ENCODE measurements at places on chromosomes 6 and 20.

DNA sequence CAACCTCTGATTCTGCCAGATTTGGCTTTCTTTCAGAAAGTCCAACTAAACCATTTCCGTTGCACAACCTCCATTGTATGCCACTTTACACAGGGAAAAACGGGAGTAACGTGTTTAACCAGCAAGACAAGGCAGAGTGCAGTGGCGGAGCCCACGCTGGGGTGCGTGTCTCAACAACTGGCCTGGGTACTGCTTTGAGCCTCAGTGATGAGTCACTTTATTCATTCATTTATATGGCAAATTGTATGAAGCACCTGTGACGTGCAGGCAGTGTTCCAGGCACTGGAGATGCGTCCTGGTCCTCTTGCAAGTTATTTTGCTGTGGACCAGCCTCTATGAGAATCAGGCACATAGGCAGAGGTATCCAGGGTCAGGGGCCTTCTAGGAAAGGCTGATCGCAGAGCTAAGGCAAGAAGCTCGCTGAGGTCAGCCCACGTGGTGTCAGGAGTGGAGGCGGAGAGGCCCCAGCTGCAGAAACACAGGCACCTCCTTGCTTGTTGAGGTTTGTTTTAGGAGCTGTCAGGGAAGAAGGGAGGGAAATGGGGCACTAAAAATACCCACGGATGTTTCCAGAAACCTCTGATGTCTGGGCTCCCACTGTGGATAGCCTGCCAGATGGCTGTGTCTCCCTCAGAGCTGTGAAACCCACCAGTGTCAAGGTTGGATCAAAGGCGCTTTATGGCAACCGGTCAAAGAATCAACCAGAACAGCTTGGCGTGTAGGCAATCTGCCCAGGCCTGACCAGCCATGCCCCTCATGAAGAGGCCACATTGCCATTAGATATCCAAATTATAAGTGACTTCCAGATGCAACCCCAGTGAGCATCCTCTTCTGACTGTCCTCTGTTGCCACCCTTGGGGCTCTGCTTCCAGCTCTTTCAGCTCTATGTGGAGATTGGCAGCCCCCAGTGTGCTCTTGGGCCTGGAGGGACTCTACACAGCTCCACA, 157.2 kb downstream of the CD83 start:
- no peak for DNase-seq

- DNase-seq: no peak
Measured at GRCh38 chr20:37869334-37869861, 33.5 kb upstream of the VSTM2L start.

DNA sequence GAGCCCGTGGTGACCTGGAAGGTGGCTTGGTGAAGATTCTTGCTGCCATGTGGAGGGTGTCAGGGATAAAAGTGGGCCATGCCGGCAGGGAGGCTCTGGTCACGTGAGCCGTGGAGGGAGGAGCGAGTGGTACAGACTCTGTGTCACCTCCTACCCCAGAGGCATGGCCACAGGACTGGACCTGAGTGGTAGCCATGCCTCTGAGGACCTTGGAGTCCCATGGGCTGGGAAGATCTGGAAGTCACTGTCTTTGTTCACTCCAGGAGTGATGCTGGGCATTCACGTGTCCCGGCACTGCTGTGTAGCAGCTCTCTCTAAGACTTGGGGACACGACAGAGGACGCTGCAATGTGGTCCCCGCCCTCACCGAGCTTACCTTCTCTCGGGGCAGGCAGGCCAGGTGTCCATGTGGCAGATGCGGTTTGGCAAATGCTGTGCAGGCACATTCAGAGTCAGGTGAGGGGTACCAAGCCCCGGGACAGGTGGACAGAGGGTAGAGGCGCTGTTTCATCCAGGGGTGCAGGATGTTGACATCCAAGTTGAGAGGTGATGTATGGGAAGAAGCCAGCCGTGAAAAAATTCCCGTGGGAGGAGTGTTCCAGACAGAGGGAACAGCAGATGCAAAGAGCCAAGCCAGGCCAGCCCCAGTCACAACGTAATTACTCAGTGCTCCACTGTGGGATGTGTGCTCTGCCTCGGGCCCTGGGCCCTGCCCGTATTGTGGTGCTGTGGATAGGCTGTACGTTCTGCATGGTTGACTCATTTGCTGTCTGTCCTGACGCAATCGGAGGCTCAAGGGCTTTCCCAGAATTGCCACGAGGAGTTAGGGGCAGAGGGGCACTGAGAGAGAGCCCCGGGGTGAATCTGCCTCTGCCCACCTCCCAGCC, 307.8 kb downstream of the TAF4 start:
- no peak for DNase-seq

- DNase-seq: no peak
Measured at GRCh38 chr6:40328386-40328985, 258.7 kb downstream of the LRFN2 start.

DNA sequence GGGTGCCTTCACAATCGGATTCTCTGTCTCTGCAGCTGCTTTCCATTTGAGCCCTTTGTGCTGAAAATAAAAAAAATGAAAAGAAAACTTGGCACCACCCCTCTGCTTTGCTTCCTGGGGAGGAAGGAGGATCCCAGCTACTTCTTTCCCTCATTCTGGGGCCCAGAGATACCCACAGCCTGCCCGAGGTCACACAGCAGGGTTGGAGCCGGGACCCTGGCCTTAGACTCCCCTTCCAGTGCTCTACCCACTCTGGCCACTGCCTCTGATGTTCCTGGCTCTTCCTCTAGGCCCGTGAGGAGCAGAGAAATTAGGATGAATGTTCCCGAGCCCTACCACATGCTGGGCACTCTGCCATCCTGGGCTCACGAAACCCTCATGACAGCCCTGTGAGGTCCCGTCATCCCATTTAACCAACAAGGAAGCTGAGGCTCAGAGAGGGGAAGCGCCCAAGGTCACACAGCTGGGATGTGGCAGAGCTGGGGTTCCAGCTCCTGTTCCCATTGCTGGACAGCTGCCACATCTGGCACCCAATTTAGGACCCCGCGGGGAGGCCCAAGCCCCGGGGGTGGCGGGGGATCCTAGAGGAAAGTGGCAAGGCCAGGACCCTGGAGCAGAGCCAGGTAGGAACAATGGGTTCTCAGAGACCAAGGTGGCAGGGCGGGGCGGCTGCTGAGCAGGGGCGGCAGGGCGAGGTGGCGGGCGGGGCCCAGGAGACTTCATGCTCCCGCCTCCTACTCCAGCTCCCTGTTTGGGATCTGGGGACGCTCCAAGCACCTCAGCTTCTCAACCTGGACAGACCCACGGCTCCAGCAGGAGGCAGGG, 76.6 kb downstream of the CEBPB start:
- DNase-seq: no peak

DNA sequence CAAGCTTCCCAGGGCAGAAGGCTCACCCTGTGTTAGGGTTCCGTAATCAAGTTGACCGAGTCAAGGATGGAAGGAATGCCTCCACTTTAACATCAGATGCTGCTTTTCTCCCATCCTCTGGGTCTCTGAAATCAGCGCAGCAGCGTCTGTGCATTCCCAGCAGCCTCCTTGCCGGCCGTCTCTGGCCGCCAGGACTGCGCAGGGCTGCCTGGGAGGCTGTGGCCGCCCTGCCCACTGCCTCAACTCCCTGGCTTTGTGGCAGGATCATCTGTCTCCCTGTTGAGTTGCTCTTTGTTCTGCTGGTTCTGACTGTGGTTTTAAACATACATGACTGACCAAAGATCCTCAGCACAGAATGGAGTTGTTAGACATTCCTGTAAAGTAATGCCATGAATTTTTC, 56.5 kb downstream of the DLL1 start:
- no peak for DNase-seq

GRCh38 chr20:9141921-9142320, 73.0 kb downstream of the PLCB4 start:
- no peak for DNase-seq

DNA sequence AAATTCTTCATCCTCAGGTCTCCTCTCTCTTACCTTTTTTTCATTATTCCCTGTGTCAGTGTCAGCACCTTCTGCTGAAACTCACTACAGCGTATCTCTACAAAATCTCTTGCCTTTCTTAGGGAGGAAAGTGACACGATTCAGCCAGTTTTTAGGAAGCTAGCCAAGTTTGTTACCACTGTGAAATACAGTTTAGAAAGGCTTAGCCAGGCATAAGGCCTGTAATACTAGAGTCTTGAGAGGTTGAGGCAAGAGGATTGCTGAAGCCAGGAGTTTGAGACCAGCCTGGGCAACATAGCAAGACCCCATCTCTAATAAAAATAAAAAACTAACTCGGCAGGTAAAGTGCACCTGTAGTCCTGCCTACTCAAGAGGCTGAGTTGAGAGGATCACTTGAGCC, 16.7 kb downstream of the TAB2 start:
- no peak for DNase-seq

DNA sequence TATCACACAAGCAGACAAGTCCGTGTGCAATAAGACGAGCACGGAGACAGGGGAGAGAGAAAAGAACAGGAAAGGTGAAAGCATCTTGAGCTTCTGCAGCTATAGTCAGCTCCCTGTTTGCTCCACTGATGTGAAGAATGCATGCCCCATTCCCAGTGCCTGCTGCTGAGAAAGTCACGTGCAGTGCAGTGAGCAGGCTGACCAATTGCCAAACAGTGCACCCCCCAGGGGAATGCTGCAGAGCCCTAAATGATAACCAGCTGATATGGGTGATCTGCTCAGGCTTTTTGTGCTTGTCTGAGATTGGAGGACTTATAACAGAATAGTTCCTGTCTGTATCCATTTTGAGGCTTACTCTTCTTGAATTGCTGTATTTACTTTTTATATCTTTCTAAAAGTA, 121.5 kb downstream of the PACRG start:
- DNase-seq: no peak

DNA sequence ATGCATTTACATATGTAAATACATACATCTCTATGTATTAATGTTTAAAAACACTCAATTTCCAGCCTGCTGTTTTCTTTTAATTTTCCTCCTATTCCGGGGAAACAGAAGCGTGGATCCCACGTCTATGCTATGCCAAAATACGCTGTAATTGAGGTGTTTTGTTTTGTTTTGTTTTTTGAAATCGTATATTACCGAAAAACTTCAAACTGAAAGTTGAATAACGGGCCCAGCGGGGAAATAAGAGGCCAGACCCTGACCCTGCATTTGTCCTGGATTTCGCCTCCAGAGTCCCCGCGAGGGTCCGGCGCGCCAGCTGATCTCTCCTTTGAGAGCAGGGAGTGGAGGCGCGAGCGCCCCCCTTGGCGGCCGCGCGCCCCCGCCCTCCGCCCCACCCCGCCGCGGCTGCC, 355 bp upstream of the BMP2 start:
- DNase-seq: no peak

DNA sequence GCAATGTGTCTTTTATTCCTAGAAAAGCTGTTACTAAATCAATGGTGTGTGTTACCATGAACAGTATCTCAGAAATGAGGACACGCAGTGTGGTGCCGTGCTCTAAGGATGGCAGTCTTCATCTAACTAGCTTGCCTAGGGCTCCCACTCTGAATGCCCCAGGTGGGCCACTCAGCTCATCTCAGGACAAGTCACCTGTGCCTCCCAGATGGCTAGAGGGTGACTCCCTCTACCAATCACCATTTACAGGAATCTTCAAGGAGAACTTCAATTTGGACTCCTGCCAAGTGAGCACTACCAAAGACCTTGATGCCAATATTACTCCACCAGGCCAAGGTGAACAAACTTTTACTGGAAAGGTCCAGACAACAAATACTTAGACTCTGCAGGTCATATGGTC, 202.8 kb upstream of the FOXQ1 start:
- DNase-seq: peak; percentile 80

- peak; percentile 44 for DNase-seq
Measured at GRCh38 chr6:166782520-166782919, 155.5 kb upstream of the RPS6KA2 start.

Data from vagina (tissue), 2 donors.